ENCODE measurements at places on chromosomes 12 and 14.
A peak's percentile ranks its signal among the peaks of the same experiment; 100 is the strongest.

DNA sequence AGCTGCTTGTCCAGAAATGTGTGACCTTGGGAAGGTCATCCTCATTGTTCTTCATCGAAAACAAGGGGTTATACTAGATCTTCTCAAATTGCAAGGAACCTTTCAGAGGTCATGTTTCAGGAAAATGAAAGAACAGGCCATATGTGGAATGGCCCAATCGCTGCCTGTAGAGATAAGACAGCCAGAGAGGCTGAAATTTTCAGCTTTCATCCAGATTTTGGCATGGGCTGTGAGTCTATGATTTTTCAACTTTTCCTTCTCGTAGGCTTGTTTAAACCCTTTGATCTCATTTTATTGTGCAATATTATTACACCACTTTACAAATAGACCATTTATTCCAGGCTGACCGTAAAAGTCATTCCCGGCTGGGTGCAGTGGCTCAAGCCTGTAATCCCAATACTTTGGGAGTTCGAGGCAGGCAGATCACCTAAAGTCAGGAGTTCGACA, 17.1 kb upstream of the ATXN2 start:
- DNase-seq = no peak

- DNase-seq = no peak
Observed at GRCh38 chr14:29687071-29687765, 240.4 kb downstream of the PRKD1 start.

GRCh38 chr14:48849741-48850322, 736.3 kb downstream of the RPS29 start:
- no peak for DNase-seq

DNA sequence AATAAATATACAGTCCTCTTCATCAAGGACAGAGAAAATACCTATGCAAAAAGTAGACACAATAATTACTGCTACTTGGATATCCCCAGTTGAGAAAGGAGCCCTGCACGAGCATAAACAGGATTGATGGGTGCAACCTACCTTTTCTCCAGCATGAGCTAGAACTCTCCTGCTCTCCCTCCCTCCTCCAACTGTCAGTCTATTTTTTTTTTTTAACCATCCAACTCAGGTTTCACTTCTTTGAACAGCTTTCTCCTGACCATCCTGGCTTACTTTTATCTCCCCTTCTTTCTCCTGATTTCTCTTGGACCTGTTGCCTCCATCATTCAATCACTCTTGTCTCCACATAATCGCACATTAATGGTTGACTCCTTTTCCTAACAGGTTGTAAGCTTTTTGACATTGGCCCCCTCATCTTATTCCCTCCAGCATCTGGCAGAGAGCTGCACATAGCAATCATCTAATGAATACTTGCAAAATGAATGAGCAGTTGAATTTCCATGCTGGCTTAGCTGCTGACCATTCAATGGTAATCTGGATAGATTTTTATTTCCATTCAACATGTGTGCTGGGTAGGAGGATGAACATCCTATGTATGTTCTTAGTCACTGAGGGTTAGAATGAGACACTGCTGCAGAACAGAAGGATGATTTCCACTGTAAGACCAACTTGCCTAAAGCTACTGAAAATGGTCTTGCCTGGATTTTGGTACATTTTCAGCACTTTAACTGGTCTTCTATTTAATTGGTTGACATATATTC, 24.4 kb downstream of the MYBPC1 start:
- DNase-seq = no peak

GRCh38 chr14:105074601-105075053, 9.4 kb upstream of the GPR132 start:
- DNase-seq = peak; percentile 58

- DNase-seq = peak; percentile 23
Observed at GRCh38 chr12:93784339-93785086, 107.3 kb downstream of the CRADD start.

- no peak for DNase-seq
Observed at GRCh38 chr12:114924946-114925475, 241.0 kb upstream of the TBX3 start.

DNA sequence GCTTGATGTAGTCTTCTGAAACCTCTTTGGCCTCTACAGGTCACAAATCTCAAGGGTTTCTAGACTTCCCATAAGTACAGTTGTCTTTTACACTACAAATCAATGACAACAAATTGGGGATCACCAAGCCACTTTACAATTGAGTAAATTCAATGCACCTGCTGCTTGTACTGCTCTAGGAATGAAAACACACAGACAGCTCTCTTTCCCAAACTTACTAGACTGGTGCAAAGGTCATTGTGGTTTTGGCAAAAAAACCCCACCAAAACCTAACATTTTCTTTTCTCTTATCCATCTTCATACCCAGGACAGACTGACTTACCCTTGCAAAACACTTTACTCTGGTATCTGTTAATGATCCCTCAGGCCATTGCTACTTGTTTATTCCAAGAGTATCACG, 2.7 kb downstream of the M6PR start:
- DNase-seq = no peak

- DNase-seq = no peak
Observed at GRCh38 chr12:12986775-12987331, 13.2 kb downstream of the HEBP1 start.

- DNase-seq = no peak
Observed at GRCh38 chr12:109810954-109811623, 22.1 kb downstream of the TRPV4 start.

DNA sequence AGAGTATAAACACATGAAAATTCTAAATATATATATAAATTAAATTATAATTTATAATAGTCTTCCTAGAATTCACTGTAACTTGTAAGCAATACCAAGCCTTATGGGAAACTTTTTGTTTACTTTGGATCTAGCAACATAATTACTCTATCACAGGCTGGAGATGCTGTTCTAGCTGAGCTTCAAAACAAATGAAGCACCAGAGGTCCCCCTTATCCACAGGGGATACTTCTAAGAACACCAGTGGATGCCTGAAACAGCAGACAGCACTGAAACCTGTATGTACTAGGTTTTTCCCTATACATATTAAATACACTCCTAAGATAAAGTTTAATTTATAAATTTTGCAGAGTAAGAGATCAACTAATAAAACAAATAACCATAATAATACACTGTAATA, 96.6 kb downstream of the CDK17 start:
- no peak for DNase-seq

DNA sequence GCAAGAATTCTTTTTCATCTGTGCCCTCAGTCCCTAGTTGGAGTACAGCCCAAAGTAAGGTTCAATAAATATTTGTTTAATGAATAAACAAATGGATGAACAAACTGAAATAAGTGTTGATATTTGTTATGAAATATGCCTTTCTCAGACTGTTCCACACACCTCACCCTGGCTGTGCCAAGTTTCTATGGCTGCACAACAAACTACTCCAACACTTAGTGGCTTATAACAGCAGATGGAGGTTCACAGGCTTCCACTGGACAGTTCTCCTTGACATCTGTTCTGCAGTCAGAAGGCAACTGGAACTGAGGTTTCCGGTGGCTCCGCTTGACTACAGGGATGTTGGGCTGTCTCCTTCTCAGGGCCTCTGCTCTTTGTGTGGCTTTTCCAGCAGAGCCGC, 197.1 kb downstream of the RGS6 start:
- no peak for DNase-seq

DNA sequence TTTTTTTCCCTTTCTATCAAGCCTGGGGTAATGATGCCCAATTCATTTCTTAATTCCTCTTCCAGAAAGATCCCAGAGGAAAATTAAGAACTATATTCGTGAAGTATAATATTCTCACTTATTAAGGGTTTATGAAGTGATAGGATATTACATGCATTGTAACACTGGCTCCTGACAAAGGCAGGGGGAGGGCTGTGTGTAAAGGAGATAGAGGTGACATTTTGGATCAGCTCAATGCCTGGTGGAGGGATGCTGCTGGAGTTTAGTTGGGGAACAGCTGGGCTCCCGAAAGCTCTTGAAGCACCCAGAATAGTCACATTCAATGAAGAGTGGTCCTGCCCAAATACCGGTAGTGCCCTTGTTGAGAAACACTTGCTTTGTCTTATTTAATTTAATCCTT, 774 bp downstream of the SERPINA11 start:
- DNase-seq = no peak

DNA sequence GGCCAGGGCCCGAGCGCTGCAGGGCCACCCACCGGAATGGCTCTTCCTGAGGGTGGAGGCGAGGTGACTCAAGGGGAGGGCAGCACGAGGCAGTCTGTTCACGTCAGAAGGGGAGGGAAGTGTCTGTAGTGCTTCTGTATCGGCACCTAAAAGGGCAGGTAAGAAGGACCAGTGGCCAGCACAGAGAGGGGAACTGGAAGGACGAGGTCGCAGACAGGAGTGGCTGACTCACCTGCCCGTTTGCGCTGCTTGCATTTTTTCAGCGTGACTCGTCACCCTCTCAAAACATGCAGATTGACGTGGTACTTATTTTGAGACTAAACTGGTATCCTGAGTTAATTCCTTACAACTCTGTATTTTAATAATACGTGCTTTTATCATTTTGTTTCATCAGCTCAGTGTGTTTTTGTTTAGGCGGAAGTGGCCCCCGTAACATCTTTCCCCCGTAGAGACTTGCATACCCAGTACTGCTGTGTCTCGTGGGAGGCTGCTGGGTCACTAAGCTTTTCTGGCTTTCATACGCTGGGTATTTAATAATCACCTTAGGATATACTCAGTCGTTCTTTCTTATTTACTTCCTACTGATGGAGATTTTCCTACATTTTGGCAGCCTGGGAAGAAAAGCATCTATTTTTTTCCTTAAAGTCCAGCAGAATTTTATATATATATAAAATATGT, 26.4 kb downstream of the SFSWAP start:
- no peak for DNase-seq

DNA sequence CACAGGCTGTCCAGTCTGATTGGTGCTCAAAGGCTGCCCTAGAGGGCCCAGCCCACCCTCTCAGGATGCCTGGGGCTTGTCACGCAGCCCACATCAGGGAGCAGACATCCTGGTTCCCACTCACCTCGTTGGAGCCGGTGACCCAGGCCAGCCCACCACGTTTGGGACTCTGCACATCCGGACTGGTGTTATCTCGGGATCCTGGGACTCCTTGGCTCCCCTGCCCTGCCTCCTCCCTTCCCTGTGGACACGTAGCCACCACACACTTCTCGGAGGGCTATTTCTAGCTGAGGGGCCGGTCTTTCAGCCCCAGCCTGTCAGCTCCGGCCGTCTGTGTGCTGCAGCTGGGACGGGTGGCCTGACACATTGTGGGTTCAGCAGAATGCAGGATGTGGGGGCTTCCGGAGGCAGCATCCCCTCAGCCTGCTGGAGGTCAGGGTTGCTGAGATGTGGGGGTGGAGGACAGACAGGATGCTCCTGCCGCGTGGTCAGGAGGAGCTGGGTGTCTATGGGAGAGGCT, 12.8 kb upstream of the FGF23 start:
- DNase-seq = no peak

- DNase-seq = no peak
Observed at GRCh38 chr14:55977392-55978150, 140.6 kb upstream of the PELI2 start.

- DNase-seq = no peak
Observed at GRCh38 chr12:68866950-68867349, 59.0 kb downstream of the MDM2 start.

DNA sequence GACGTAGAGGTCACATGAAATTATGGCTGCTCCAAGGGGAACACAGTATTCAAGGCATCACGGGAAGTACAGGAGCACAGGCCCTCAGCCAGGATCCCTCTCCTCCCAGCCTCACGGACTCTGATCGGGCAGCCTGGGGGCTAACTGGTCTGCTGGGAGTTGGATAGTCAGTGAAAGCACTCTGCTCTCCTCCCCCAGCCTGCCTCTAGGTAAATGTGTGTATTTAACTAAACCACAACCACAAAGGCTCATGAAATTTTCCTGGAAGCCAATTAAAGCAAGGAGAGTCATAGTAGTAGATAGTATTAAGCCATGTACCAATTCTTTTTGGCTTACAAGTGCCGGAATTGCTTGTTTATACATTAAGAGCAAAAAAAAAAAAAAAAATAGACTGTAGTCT, 254.3 kb downstream of the MSRB3 start:
- DNase-seq = no peak

DNA sequence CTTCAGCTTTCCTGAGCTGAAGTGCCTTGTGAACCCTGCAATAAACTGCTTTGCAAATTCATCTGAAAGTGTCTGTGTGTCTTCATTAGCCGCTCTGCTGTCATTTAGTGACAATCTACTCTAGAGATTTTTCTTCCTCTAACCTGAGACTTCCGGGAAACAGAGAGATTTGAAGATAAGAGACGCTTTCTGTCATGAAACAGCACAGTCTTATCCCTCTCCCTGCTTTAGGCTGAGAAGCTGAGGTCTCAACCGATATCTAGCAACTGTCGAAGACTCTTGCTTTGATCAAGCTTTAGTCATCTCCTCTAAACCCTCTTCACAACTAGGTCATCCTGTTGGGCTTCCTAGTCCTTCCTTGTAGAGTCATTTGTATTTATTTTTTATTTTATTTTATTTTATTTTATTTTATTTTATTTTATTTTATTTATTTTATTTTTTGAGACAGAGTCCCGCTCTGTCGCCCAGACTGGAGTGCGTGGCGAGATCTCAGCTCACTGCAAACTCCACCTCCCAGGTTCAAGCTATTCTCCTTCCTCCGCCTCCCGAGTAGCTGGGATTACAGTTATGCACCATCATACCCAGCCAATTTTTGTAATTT, 1.2 kb downstream of the RNASE2 start:
- DNase-seq = no peak

- DNase-seq = no peak
Observed at GRCh38 chr14:75492832-75493591, 29.3 kb upstream of the BATF start.

DNA sequence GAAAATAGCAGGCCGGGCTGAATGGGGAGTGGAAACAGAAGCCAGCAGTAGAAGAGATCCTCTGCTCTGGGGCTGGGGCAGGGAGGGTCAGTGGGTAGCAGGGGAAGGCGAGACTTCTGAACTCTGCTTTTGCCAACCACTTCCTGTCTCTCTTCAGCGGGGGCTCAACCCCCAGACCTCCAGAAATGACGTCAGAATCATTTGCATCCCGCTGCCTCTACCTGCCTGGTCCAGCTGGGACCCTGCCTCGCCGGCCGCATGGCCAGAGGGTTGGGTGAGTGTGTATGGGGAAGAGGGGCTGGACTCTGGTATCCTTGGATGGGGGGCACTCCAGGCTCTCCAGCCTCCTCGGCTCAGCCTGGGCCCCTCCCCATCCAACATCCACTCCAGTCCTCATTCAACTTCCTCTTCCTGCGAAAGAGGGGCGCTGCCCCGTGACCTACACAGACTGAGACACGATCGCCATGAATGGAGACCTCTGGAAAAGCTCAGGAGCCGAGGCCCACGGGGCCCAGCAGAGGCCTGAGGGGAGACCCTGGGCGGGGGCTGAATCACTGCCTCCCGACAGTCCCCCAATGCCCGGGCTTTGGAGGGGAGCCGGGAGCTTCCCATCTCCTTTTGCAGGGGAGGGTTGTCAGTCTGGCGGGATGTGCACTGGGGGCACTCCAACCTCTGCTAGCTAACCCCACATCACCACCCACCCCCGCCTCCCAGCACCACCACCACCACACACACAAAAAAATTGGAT, 458 bp upstream of the HOXC4 start:
- DNase-seq = no peak

- DNase-seq = no peak
Observed at GRCh38 chr12:56930241-56930640, 4.0 kb downstream of the SDR9C7 start.
